Cardiac muscle cell (in vitro differentiated cells and primary cell): ENCODE measurements at places on chromosomes 6 and 20.

DNA sequence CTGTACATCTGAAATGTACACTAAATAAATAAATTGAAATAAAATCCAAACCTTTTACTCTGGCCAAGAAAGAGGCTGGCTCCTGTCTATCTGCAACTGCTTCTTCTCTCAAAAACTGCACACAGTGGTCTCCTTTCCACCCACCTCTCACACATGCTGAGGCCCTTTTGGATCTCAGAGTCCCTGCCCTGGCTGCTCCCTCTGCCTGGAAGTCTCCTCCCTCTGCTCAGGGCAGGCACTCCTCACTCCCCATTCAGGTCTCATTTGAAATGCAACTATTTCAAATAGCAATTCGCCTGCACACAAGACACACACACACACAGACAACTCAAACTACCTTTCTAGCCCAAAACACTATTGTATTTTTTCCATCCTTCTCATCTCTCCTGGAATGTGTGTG lies 348.8 kb downstream of the PKHD1 start:
- no peak for DNase-seq

DNA sequence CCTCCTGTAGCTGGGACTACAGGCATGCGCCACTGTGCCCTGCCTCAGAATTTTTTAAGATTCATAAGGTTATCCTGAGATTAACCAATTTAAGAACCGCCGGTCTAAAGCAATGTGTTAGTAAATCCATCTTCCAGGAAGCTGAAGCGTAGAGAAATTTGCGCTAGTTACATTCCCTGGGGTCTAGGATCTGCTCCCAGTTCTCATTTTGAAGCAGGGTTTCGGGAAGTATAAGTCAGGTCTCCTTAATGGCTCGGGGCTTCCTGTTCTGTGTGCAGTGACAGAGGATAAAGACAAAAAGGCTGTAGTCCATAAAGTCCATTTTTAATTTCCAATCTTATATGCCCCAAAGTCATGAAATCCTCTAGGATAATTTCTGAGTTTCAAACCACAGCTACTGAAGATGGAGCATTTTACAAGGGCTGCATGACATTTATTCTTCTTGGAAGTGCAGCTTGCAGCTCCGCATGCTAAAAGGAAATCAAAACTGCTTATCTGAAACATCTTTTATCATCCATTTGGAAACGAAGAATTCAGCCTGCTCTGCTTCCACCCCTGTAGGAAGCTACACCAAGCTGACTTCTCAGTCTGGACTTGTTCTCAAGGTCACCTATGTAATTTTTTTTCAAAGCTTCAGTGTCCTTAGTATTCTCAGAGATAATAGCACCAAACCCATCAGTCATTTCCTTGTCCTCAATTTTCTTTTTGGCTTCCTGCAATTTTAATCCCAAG lies 326.1 kb downstream of the PRL start:
- DNase-seq, result no peak

GRCh38 chr20:20791664-20792568 lies 79.5 kb upstream of the RALGAPA2 start:
- DNase-seq, result no peak

GRCh38 chr6:30554962-30555815 lies 1.1 kb downstream of the GNL1 start:
- peak; percentile 75 for DNase-seq

DNA sequence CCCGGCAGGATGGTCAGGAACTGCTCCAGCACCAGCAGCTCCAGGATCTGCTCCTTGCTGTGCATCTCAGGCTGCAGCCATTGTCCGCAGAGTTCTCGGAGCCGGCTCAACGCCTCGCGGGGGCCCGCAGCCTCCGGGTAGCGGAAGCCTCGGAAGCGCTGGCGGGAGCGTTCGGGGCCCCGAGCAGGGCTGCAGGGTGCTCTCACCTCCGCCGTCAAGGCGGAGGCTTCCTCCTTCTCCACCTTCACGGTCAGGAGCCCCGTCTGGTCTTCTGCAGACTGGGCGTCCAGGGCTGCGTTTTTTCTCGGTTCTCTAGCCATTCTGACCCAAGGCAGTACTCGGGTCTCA lies 434 bp downstream of the ZKSCAN4 start:
- DNase-seq, result peak; percentile 28

GRCh38 chr6:14734052-14734415 lies 511.8 kb upstream of the JARID2 start:
- DNase-seq, result no peak

DNA sequence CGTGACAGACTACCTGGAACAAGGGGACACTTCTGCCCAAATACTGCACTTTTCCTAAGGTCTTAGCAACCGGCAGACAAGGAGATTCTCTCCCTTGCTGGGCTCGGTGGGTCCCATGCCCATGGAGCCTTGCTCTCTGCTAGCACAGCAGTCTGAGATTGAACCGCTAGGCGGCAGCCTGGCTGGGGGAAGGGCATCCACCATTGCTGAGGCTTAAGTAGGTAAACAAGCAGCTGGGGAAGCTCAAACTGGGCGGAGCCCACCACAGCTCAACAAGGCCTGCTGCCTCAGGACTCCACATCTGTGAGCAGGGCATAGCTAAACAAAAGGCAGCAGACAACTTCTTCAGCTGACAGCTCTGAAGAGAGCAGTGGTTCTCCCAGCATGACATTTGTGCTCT lies 87.8 kb upstream of the ASCC3 start:
- DNase-seq, result no peak

DNA sequence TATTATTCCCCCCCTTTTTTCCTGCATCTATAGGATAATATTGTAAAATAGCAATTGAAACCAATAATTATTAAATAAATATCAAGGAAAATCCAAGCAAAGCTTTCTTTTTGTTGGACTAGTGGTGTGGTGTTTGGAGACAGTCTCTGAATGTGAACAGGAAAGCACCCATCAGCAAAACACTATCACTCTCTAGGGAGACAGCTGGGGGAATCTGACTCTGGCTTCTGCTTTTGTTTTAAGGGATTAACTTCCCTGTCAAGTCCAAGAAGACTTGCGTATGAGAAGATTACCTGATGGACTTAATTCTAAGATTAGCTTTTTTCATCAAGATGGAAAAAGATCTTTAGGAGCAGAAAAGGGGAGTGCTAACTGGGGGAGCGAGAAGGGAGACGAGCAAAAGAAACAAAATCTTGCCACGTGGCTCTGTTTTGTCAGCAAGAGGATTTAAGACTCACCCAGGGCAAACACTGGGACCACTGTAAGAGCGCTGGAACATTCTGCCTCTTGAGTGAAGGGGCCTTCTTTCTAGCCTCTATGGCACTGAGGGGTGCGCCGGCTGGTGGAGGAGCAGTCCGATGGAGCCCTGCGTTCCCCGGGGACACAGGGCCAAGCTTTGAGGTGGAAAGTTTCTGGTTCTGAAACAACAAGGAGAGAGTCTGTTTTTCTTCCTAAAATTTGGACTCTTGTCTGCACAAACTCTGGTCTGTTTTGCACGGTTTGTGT lies 570 bp downstream of the TULP4 start:
- DNase-seq, result no peak

GRCh38 chr20:58025233-58025632 lies 203.2 kb downstream of the ANKRD60 start:
- no peak for DNase-seq
